ENCODE measurements at places on chromosomes 3 and 15.
A peak's percentile ranks its signal among the peaks of the same experiment; 100 is the strongest.

GRCh38 chr3:19539518-19540392 is 391.4 kb downstream of the KCNH8 start:
- DNase-seq, result no peak

DNA sequence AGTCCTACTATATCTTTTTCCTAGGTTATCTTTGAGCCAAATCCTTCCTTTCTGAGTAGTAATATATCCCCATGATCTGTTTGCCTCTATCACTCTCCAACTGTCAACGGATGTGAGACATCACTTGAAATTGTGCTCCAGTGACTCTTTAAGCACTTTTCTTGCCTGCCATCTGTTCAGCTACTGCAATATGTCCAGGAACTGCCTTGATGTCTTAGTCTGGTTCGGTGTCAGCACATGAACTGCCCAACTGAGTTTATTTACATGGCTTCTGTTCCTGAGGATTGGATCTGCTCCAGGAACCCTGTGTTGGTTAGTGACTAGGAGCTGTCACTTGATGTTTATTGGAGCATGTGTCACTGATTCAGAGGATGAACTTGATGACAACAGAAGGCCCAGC is 116.5 kb downstream of the SLC9A9 start:
- DNase-seq, result no peak

GRCh38 chr3:196236223-196236622 is 19.9 kb downstream of the SLC51A start:
- DNase-seq, result no peak

DNA sequence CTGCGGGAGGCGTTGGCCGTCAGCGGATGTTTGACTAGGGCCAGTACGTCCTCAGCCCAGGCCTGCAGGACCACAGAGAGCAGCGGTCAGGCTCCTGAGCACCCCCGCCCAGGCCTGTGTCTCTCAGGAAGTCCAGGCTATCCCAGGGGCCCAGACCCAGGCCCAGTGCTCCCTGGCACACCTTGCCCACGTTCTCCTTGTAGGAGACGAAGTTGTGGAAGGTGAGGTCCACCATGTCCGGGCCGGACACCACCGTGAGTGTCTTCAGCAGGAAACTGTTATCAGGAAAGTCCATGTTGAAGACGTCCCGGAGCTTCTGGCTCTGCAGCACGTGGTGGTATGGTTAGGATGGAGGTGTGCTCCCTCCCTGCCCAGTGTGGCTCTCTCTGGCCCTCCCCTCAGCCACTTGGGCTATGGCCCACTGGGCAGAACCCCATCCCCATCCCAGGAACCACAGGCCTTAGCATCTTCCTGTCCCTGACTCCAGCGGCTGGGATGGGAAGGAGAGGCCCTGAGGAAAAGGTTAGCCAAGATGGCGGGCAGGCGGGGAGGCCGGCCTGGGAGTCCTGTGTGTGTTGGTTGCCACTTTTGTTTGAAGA is 5.3 kb downstream of the PLCB2 start:
- no peak for DNase-seq

- DNase-seq, result peak; percentile 46
These were observed 654 bp downstream of the PIK3CA start for GRCh38 chr3:179148616-179149405.

Data from activated CD4-positive, alpha-beta T cell treated with anti-CD3 and anti-CD28 coated beads, Interleukin-2, amount 50 U/mL, for 48 hours (primary cell).